ENCODE measurements at places on chromosomes 16 and 17.

GRCh38 chr17:68383443-68384321 is 73.6 kb downstream of the WIPI1 start:
- DNase-seq: peak; percentile 26

- no peak for DNase-seq
Observed at GRCh38 chr17:81184555-81184954, 18.5 kb upstream of the AATK start.

GRCh38 chr16:14003074-14003570 is 68.0 kb upstream of the MRTFB start:
- DNase-seq: no peak

- DNase-seq: no peak
Observed at GRCh38 chr17:31488982-31489294, 97.5 kb downstream of the RAB11FIP4 start.

- DNase-seq: no peak
Observed at GRCh38 chr16:24748242-24748641, 18.8 kb downstream of the TNRC6A start.

- DNase-seq: no peak
Observed at GRCh38 chr17:69451416-69452394, 37.2 kb downstream of the MAP2K6 start.

DNA sequence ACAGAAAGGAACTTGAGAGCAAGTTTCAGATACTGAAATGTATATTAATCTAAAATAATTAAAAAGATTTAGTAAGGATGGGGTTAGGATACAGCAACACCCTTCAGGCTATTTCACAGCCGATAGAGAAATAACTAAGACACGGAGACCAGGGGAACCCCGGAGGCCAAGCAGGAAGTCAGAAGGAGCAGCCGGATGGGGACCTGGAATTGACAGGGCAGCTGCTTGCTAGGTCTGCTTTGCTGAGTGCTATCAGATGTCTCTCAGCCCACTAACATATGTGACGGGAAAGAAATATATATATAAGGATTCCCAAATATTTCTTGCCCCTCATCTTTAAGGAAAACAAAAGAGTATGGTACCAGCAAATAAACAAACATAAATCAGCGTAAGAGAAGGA is 154.1 kb upstream of the CDH5 start:
- DNase-seq: no peak

GRCh38 chr16:9351440-9351839 is 260.0 kb downstream of the HAPSTR1 start:
- DNase-seq: no peak

- peak; percentile 26 for DNase-seq
Observed at GRCh38 chr16:84065536-84066132, 23.0 kb upstream of the SLC38A8 start.

Measured in CD4-positive, alpha-beta T cell treated with Interleukin-12 subunit alpha and Interleukin-12 subunit beta, for 1 hour (primary cell).